Kidney capillary endothelial cell (primary cell): ENCODE measurements at places on chromosomes 6 and 20.

DNA sequence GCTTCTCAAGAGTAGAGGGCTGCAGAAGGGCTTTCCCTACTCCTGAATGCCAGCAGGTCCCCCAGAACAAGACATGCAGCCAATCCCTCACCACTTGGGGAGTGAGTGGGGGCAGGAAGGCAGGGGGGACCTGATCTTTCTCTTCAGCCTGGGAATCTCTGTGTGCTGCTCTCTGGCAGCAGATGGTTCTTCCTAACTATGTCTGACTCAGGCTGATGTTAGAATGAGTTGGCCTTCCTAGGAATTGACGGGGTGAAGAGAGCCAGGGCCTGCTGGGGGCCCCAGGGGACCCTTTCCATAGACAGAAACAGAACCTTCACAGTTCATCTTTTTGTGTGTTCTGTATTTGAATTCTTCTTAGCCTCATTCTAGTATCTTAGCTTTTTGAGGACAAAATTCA is 29.0 kb upstream of the TCP11 start:
- no peak for DNase-seq

DNA sequence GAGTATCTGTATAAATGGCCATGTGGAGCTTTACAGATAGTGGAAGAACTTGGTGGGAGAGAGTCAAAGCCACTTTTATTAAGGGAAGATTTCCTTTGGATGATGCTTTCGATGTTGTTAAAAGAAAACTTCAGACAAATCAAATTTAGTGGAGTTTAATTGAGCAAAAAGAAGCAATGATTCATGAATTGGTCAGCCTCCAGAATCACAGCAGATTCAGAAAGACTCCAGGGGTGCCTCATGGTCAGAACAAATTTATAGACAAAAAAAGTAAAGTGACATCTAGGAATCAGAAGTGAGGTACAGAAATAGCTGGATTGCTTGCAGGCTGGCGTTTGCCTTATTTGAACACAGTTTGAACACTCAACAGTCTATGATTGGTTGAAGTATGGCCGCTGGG is 5.3 kb upstream of the CGA start:
- DNase-seq: no peak

DNA sequence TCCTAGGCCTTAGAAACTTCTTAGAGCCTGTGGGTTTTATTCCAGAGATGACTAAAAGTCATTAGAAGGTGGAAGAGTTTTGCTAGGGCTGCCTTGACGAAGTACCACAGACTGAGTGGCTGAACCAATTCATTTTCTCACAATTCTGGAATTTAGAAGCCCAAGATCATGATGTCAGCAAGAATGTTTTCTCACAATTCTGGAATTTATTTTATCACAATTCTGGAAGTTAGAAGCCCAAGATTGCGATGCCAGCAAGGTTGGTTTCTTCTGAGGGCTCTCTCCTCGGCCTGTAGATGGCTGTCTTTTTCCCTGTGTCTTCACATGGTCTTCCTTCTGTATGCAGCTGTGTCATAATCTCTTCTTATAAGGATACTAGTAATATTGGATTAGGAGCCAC is 672.9 kb upstream of the MARCKS start:
- peak; percentile 6 for DNase-seq

DNA sequence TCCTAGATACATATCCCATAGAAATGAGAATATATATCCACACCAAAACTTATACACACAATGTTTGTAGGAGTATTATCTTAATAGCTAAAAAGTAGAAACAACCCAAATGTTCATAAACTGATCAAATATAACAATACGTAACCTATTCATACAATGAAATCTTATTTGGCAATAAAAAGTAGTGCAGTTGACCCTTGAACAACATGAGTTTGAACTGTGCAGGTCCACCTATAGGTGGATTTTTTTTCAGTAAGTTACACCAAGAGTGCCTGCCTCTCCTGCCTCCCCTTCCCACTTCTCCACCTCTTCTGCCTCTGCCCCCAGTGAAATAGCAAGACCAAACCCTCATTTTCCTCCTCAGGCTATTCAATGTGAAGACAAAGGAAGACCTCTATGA is 95.2 kb downstream of the AHI1 start:
- no peak for DNase-seq

- no peak for DNase-seq
These were observed 310.9 kb downstream of the CDH4 start for GRCh38 chr20:61562897-61563504.

GRCh38 chr6:148528292-148528691 is 185.7 kb downstream of the SASH1 start:
- DNase-seq: no peak

DNA sequence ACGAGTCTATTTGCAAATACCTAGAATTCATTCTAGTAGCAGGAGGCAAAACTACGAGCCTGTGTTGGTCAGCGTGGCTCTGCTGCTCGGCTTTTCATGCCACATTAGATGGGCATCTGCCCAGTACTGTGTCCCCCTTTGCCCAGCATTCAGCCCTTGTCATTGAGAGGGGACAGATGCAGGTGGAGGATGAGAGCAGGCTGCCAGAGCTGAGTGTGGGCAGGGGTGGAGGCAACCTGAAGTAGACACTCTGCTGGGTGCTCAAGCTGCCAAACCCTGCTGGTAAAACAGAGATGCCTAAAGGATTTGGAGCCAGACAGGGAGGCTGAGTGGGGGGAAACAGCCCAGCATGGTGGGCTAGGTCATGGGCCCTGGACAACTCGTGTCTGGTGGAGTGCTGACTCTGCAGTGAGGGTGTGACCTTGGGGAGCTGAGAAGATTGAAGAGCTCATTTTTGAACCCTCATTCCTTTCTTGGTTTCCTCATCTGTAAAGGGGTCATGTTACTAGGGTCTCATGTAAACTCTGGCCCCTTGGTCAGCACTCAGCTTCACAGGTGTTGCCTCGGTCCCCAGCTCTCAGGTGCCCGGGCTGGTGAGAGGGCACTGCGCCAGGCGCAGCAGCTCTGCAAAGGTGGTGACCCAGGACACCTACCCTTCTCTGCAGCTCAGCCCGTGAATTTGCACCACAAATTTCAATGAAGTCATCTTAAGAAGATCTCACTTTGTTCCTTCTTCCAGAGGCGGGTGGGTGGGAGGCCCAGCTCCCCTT is 64.2 kb upstream of the BHLHE23 start:
- no peak for DNase-seq

GRCh38 chr20:58583176-58583575 is 67.9 kb upstream of the STX16 start:
- peak; percentile 7 for DNase-seq

DNA sequence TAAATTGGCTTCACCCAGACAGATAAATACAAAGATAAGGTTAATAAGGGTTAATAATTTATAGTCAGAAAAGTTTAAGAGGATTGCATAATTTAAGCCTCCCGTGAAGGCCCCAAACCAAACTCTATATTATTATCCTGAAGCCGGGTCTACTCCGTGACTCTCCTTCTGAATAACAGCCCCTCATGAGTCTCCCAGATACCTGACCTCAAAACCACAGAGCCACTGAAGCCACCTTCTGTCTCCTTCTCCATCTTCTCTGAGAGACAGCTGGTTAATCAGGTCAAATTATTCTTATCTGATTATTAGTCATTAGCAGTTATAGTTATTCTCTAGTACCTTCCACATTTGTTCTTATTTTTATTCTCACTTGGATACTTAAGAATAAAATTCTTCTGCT is 569.2 kb upstream of the AGPAT4 start:
- no peak for DNase-seq

DNA sequence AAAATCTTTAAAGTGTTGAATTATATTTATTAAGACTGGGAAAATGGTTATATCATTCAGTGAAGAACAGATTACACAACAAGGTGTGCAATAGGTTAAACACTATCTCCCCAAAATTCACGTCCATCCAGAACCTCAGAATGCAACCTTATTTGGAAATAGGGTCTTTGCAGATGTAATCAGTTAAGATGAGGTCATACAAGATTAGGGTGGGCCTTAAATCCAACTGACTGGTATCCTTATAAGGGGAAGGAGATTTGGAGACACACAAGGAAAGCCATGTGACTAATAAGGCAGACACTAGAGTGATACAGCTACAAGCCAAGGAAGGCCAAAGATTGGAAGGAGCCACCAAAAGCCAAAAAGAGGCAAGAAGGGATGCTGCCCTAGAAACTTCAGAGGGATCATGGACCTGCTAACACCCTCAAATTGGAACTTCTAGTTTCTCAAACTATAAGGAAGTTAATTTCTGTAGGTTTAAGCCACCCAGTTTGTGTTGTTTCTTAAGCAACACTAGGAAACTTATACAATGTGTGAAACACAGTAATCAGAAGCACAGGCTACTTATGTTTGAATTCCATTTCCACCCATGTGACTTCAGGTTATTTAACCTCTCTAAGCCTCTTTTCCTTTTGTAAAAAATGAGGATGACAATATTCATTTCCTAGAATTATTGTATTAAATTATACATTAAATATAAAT is 16.9 kb downstream of the ILRUN start:
- no peak for DNase-seq

GRCh38 chr6:15444881-15445280 is 199.0 kb downstream of the JARID2 start:
- DNase-seq: no peak

GRCh38 chr6:112179631-112180030 is 74.7 kb downstream of the LAMA4 start:
- peak; percentile 37 for DNase-seq

- DNase-seq: no peak
These were observed 95.4 kb upstream of the CCDC28A start for GRCh38 chr6:138678168-138678567.

DNA sequence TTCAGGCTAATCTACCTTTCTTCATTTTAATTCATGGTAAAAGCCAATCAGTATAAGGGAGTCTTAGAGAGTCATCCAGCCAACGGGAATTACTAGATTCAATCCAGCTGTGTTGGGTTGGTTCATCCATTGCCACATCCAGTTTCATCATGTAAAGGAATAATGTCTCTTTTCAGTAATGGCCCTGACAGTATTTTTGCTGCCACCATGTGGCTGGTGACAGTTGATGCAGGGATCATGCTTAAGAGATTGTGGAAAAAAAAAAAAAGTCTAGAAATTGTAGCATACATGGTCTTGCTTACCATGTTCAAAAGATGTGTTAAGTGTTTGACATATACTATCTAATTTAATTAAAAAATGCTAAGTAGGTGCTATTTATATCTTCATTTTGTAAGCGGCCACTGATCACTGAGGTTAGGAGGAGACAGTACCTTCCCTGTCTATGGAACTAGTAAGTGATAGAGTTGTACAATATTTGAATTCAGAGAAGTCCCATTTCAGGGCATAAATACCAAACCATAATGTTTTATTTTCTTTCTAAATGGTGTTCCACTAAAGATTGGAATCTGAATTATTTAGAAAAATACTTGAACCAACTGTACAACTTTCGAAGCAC is 135.9 kb downstream of the KHDRBS2 start:
- peak; percentile 8 for DNase-seq

- DNase-seq: no peak
These were observed 58.5 kb downstream of the PREX1 start for GRCh38 chr20:48769069-48769983.

GRCh38 chr6:43391440-43392031 is 22.1 kb upstream of the ZNF318 start:
- no peak for DNase-seq

- DNase-seq: no peak
These were observed 146.0 kb downstream of the CEBPB start for GRCh38 chr20:50336661-50337060.

DNA sequence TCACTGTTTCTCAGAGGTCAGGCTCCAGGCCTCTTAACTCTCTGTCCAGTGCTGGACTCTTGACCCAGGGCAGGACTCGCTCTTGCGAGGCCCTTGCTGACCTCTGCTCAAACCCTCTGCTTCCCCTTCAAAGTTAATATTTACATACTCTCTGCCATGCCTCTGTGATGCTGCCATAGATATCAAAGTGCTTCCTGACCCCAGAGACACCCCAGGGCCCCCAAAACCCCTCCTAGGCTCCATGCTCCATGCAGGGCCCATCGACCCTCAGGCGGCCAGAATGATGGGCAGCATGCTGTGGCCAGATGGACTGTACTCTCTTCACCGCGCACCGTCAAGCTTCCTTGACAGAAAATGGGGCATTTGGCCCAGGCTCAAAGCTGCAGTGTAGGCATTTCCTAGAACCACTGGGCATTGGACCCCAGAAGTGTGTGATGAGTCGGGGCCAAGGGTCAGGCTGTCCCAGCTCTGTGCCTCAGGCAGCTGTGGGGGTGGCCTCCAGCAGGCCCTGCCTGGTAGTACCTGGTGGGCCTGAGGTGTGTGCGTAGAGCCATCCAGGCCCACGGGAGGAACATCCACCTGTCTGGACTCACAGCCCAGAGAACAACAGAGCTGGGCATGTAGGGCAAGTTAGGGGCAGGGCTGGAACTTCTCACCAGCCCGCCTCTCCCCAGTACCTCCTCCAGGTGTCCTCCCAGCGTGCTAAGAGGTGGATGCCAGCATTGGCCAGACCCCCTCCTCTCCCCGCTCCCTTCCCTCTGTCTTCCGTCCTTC is 142.8 kb downstream of the VEGFA start:
- DNase-seq: no peak

DNA sequence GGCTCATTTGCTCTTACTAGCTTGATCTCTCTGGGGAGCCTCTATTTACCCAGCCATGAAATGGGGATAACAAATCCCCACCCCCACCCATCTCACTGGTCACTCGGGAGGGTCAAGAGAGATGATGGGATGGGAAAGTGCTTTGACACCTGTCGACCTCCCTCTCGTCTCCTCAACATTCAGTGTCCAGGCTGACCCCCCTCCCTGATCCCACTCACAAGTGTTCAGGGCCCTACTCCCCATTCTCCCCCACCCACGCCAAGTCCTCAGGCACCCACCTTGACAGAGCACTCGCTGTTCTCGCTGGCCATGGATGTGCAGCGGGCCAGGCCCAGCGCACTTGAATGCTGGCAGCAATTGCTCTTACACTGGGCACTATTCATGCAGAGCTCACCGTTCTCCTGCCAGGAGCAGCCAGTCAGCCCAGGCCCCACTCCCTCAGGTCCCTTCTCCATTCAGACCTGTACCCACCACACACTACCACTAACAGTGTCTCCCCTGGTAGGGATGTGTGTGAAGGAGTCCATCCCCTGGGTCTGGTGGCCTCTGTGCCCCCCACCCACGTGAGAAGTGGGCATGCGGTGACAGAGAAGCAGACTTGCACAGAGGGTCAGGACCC is 1.6 kb downstream of the CLPS start:
- no peak for DNase-seq

- DNase-seq: no peak
These were observed 22.4 kb downstream of the PCMT1 start for GRCh38 chr6:149771925-149772324.

DNA sequence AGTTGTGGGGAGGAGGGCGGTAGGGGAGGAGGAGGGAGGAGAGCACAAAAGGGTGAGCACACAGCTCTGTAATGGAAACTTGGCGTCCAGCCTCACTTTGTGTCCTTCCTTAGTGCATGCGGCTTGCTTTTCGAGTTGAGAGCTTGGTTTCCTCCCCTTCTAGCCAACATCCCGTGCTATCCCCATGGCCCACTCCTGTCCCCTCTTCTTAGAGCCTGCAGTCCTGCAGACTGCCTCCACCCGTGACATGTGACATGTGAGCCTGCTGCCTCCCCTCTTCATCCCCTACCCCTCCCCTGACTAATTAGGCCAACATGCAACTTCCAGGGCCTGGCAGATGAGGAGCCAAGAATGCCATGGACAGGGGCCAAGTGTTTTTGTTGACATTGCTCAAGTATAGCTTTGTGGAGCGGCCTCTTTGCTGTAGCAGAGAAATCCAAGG is 63.2 kb downstream of the SLC24A3 start:
- DNase-seq: no peak
